ENCODE measurements at places on chromosomes 11 and 22.
A peak's percentile ranks its signal among the peaks of the same experiment; 100 is the strongest.

DNA sequence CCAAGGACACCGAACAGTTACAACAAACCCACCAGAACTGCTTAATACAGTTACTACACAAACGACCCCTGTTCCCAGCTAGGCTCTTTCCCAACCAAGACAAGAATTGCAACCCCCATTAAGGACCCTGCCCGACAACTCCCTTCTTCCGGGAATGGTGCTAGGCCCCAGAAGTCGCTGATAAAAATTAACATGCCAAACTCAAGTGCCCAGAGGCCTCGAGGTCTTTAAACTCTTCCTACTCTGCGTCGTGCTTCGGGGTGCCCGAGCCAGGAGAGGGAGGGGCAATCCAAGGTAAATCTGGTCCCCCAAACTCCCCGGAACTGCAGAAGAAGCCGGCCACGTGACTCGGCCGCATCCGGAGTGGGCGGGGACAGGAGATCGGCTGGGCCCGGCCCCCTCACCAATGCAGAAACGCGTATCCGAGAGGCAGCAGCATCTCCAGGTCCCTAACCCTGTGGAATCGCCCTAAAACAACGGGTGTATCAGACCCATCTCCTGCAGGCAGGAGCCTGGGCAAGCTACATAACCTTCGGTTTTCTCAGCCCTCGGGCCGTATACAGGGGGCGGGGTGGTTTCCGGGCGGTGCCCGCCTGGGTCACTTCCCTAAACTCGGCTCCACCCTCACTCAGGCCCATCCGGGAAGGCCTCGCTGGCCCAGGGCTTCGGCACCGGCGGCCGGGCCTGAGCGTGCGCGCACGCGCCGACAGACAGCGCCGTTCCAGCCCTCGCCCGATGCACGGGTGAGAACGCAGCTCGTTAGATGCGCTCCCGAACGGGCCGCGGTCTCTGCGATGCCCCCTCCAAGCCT, 1.1 kb downstream of the CFL1 start:
- peak; percentile 84 for DNase-seq

- DNase-seq = no peak
These were observed 286.1 kb downstream of the RAB38 start for GRCh38 chr11:87889126-87889525.

DNA sequence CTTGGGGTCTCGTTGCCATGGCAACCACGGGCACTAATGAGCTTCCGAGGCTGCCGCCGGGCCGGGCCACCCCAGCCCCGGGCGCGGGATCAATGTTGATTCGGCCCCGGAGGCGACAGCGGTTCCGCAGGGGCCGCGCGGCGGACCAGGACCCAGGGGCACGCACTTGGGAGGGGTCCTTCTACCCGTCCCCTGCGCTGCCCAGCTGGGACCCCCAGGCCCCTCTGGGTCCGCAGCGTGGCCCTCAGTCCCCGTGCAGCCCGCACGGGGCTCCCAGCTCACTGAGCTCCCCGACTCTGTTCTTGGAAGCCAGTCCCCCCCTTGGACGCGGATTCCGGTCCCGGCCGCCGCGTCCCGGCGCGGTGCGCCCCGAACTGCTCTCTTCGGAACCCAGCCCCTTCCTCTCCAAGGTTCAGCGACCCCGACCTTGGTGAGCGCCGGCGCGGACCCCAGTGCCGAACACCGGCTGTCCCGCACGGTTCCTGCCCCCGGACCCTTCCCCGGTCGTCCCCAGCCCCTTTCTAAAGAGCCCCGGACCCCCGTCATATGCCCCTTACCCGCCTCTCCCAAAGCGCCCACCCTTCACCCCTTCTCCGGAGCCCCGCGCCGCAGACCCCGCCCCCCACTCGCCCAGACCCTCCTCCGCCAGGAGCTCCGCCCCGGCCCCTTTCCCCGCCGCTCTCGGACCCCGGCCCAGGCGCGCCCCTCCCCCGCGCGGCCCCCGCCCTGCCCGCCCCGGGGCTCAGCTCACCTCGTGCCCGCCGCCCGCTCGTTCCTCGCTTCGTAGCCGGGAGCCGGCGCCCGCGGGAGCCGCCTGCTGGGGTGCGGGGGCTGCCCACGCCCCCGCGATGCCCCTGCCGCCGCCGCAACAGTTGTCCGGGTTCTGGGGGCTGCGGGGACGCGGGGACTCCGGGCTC, 18.3 kb upstream of the SHISAL1 start:
- no peak for DNase-seq

GRCh38 chr11:131121426-131122333, 205.4 kb upstream of the SNX19 start:
- no peak for DNase-seq

- no peak for DNase-seq
These were observed 34.4 kb downstream of the TP53I11 start for GRCh38 chr11:44916331-44916730.

DNA sequence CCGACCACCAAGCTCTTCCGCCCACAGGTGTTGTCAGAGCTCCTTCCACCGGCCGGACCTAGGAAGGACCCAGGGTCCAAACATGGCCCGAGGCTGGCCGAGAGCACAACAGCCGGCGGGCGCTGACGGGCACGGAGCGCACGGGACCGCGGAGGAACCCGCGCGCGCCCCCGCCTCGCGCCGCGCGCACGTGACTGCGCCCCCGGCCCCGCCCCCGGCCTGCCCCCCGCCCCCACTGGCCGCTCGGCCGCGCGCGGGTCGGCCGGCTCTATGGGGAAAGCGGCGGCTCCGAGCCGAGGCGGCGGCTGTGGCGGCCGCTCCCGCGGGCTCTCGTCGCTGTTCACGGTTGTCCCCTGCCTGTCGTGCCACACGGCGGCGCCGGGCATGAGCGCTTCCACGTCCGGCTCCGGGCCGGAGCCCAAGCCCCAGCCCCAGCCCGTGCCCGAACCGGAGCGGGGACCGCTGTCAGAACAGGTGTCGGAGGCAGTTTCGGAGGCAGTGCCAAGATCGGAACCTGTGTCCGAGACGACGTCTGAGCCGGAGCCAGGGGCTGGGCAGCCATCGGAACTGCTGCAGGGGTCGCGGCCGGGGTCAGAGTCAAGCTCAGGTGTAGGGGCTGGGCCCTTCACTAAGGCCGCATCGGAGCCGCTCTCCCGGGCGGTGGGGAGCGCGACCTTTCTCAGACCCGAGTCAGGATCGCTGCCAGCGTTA, at the start of gene OSBP2:
TSS of gene OSBP2 (plus strand) at position 235 of the 711 bp plus-strand sequence. CDS start at position 271, 36 bp downstream.
- peak; percentile 18 for DNase-seq

GRCh38 chr22:50314455-50315288, 7.2 kb upstream of the PLXNB2 start:
- peak; percentile 81 for DNase-seq

GRCh38 chr22:27407369-27407985, 394.1 kb downstream of the MN1 start:
- DNase-seq = no peak

DNA sequence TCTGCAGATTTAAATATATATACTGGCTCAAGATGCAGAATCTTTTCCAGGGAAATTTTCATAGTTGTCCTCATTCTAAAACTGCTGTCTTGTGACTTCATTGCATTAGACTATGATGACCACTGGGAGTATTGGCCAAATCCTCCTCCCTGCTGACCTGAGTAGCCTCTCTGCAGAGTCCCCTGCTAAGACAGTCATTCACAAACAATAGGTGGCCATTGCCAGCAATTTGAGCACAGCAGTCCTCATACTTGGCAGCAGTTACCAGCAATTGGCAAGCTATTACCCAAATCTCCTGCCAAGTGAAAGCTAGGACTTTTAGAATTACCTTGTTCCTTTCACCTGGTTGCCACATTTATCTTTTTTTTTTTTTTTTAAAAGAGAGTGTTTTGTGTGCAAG, 325.8 kb downstream of the FAT3 start:
- DNase-seq = no peak

- DNase-seq = no peak
These were observed 72.2 kb downstream of the PDHX start for GRCh38 chr11:34988294-34989255.
